ENCODE measurements at places on chromosomes 6 and 20.
A peak's percentile ranks its signal among the peaks of the same experiment; 100 is the strongest.

DNA sequence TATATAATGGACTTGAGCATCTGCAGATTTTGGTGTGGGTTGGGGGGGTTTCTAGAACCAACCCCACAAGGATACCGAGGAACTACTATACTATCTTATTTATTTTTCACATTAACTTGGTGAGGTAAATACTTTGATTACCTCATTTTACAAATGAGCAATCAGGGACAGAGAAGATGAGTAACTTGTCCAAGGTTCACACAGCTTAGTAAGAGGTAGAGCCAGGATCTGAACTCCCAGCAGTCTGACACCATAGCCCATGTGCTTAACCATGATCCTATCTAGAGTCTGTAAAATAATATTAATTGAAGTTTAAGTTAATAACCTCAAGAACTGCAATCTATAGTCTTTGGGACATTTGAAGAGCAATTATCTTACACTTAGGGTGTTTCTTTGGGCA lies 28.6 kb downstream of the DHX35 start:
- DNase-seq: no peak

DNA sequence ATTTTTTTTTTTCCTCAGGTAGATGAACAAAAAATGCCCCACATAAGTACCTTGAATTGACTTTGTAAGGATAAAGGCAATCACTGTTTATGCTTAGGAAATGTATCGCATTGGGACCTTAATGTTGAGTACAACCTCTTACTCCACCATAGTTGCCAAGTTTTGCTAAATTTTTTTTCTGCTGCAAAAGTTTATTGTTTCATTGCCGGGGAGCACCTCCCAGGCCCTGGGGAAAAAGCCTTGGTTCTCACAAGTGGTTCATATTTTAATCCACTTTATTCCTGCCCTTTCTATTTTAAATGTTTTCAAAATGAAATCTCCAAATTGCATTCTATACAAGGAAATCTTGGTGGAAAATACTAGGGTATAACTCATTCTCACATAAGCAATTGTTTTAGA lies 52.3 kb upstream of the UTRN start:
- DNase-seq: no peak

DNA sequence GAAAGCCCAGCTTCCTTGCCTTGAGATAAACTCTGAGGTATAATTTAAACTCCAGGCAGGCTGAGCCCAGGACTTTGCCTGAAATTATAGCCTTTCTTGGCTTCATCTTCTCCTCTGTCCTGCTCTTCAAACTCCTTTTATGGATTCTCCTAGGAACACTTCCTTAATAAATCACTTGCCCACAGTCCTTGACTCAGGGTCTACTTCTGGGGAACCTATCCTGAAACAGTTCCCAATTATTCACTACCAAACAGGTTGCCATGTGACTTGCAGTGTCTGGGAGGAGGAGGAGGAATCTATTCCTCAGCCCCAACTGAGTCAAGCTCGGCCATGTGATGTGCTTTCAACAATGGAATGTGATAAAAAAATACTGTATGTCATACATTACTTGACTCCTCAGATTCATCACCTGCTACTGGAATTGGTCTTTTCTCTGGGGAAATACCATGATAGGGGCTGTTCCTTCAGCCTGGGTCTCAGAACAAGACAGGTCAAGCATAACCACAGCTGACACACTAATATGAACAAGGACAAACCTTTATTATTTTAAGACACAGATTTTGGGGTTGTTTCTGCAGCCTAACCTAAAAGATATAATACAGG lies 20.5 kb upstream of the CDKN1A start:
- DNase-seq: no peak

GRCh38 chr6:144336900-144337299 lies 51.8 kb downstream of the UTRN start:
- DNase-seq: no peak

DNA sequence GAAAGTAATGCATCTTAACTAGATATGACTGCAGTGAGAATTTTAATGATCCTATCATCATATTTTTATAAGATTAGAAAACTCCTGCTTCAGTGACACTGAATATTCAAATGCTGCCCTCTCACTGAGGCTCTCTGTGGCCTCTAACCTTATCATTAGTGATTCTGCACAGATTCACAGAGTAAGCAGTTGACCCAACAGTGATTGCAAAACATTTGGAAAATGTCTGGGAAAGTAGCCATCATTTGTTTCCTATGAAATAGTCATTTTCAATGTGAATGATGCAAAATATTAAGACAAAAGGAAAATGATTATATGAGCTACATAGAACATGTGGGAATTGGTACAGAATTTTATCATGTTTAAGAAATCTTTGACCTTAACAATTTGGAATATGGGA lies 210.3 kb downstream of the TBX18 start:
- no peak for DNase-seq

DNA sequence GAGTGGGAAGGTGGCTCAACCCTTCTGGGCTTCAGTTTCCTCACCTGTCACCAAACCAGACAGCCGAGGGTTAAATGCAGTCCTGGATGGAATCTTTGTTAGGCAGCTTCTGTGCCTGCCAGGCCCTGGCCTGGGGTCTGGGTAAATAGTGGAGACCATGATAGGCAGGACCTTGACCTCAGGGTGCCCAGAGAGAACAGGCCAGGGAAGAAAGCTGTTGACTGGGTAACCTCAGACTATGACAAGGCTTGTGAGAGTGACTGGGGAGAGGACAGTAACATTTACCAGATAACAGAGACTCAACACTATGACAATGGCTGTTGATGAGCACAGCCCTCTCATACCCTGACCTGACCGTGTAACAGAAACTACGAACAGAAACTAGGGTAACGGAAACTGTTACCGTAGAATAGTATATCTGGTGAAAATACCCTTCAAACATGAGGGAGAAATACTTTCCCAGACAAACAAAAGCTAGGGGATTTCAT lies 218.3 kb downstream of the PREX1 start:
- no peak for DNase-seq

GRCh38 chr6:144893680-144894151 lies 608.6 kb downstream of the UTRN start:
- DNase-seq: no peak

DNA sequence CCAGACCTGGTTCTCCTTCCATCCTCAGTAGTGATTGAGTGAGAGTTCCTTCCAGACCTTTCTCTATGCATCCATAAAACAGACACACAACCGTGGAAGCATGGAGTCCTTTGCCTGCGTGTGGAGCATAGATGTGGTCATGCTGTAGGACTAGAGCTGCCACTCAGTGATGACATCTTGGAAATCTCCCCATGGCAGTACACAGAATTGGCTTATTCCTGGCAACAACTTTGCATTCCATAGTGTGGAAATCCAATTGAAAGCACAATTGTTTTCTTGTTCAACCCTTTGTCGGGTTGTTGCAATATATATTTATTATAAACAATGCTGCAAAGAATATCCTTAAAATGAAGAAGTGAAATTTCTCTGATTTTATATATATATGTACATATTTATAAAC lies 547.8 kb downstream of the CDH26 start:
- no peak for DNase-seq

DNA sequence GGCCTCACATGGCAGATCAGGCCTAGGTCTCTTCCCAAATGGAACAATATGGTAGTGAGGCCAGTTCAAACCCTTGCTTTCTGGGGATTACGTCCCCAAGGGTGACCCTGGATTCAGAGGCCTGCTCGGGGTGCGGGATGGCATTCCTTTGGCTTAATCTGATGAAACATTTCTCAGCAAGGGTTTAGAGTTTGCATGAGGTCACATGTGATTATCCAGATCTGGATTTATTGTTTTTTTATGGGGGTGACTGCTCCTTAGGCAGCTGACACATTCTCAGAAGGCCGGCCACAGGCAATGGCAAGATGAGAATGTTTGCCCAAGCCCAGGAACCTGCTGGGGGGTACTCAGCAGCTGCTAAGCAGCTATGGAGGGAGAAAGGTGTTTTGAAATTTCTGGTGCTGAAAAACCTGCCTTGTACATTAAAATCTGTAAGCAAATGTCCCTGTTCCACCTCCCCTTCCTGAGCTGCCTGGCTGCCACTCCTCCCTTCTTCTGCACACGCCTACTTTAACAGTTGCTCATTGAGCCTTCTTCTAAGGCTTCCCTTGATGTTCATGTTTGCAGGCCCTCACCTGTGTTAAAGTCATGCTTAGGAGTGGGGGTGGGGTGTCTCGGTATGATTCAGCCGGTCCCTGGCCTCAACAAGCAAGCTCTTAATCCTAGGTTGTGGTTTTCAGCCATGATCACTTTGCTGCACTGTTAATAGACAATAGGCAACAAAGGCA lies 37.9 kb upstream of the FUCA2 start:
- peak; percentile 65 for DNase-seq
